ENCODE measurements at places on chromosomes 5 and 9.

- no peak for DNase-seq
These were observed 415.9 kb upstream of the KLF4 start for GRCh38 chr9:107905308-107906020.

- DNase-seq: no peak
These were observed 45.0 kb upstream of the SV2C start for GRCh38 chr5:76038212-76038611.

- no peak for DNase-seq
These were observed at the start of gene HRCT1 for GRCh38 chr9:35905912-35906679. TSS of gene HRCT1 (plus strand) at chr9:35906202. CDS start at chr9:35906288, 86 bp downstream.

- DNase-seq: no peak
These were observed 63.0 kb downstream of the NR6A1 start for GRCh38 chr9:124708074-124708473.

GRCh38 chr5:151670083-151670686, 16.5 kb downstream of the SPARC start:
- DNase-seq: no peak

DNA sequence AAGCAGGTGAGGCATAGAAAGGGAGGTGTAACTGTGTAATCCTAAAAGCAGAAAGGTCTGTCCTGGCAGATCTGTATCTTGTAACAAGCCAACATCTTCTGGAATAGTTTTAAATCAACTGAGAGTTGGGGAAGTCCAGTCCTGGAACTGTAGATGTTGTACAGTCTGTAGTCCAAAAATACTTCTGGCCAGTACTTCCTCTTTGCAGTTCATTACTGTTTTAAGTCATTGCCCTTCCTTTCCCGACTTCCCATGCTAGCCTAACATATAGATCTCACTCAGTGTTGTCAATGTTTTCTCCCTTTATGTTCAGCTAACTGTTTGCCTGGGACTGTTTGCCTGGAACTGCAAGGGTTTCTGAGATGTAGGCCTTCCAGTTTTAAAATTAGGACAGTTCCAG, 168.5 kb upstream of the ISL1 start:
- no peak for DNase-seq

DNA sequence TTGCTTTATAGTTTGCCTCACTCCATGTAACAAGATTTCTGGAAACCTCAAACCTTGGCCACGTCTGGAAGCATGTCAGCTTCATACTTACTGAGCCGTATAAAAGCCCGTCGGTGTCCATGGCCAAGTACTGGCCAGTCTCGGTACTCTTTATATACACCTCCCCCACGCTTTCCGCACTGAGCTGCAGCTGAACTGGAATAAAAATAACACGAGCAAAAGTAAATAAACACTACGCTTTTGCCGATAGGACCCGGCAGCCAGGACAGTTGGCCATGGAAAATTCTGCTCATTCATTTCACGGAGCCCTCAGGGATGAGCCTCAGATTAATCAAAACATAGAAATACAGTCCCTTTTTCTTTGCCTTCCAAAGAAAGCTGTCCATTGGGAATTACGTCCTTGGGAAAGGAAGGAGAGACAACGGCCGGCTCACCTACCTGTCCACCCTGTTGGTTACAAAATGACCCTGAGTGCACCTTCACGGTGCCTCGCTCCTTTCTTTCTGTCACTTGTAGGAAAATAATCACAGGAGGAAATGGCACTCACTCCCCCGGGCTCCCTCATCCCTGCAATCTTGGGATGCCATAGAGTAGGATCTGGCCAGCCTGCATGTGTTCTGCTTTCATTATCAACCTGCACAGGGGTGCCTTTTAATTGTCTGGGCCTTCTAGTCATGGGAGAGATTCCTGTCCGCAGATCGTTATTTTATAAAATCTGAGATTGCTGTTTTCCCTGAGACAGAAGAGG, 85.1 kb downstream of the FGF1 start:
- no peak for DNase-seq

- DNase-seq: no peak
These were observed 6.8 kb upstream of the ANKRD33B start for GRCh38 chr5:10556893-10557746.

GRCh38 chr5:16665601-16666000, 48.8 kb upstream of the RETREG1 start:
- DNase-seq: no peak

DNA sequence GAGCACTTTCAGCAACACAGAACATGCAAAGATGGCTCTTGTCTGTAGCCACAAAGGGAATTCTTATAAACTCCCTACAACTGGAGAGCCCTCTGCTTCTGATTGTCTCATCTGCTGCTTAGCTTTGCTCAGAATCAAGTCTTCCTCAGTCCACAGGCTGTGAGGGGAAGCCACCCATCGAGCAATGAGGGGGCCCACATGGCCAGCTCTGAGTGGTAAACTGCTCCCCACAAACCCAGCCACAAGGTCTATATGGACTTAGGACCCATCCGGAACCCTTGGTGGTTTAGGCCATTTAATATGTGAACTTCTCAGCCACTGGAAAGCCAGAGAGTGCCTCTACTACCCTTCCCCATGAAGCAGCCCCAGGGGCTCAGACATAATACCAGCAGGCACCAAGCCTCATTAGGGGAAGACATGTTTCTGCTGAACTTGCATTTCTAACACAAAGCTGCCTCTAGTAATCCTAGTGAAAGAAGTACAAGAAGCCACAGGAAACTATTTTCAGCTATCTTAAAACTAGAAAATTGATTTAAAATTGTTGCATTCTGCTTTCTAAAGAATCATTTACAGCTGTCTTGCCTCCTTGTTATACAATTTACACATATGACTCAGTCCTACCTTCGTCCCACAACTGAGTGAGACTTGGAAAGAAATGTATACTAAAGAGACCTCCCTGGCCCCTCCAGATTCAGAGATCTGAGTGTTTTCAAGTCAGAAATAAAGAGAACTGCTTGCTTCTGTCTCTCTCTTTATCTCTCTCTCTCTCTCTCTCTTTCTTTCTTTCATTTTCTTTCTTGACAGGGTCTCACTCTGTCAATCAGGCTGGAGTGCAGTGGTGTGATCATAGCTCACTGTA, 90.2 kb downstream of the ESM1 start:
- no peak for DNase-seq

DNA sequence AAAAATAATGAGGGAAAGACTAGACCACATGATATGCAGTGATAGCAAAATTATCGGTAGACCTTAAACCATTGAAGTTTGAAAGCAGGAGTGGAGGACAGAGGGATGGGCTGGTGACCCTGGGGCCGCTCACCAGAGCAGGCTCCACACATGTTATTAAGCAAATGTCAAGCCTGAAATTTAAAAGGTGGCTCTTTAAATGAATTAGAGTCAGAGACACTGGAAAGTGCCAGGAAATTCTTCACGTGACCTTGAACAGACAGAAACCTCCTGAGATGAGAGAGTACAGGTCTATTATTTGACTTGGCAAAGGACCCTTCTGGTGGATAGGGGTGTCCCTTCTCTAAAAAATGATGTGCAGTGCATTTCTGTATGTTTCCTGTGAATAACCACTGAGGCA, 111.0 kb upstream of the CPEB4 start:
- DNase-seq: no peak

DNA sequence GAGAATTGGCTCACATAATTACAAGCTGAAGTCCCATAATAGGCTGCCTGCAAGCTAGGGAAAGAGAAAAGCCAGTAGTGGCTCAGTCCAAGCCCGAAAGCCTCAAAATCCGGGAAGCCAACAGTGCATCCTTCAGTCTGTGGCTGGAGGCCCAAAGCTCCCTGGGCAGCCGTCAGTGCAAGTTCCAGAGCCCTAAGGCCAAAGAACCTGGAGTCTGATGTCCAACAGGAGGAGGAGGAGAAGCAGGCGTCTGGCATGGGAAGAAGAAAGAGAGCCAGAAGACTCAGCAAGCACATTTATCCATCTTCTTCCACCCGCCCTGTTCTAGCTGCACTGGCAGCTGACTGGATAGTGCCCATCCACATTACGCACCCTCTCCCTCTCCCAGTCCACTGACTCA, 213.4 kb downstream of the GAS1 start:
- DNase-seq: no peak

GRCh38 chr9:34513567-34514214, 9.1 kb downstream of the ENHO start:
- no peak for DNase-seq

DNA sequence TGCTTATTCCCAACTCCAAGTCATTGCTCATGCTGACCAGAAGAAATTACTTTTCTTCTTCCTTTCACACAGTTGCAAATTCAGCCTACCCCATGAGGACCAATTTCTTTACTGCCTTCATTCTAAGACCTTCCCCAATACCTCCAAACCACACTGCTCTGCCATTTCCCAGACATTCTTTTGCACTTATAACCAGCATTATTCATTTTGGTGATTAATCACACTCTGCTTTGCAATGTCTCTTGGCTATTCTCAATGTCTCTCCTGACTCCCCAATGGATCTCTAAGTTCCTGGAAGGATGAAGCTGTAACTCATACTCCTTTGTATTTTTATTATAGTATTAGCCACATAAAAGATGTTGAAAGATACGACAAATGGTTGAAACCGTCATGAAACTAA, 105.7 kb upstream of the RANBP3L start:
- no peak for DNase-seq

- no peak for DNase-seq
These were observed 18.6 kb upstream of the KDM4C start for GRCh38 chr9:6739218-6739617.

DNA sequence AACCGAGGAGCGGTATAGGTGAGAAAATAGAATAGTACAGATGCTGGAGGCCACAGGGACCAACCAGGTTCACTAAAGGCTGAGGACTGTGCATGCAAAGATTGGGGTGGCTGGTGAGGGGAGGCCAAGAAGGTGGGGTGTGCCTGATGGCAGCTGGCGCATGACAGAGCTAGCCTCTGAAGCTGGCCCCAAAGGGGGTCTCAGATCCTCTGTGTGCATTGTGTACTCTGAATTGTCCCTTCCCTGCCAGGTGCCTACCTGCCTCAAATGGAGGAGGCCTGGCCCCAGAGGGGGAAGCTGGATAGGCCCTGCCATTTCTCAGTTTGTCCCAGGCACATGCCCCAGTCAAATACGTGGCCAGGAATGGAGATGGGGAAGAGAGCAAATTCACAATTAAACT, 63.1 kb downstream of the CRB2 start:
- no peak for DNase-seq

GRCh38 chr5:6937677-6938076, 224.4 kb downstream of the TENT4A start:
- DNase-seq: no peak

- DNase-seq: no peak
These were observed 5.4 kb upstream of the MAP1B start for GRCh38 chr5:72101828-72102227.

GRCh38 chr5:28903643-28904042, 1865.3 kb upstream of the CDH9 start:
- DNase-seq: no peak

DNA sequence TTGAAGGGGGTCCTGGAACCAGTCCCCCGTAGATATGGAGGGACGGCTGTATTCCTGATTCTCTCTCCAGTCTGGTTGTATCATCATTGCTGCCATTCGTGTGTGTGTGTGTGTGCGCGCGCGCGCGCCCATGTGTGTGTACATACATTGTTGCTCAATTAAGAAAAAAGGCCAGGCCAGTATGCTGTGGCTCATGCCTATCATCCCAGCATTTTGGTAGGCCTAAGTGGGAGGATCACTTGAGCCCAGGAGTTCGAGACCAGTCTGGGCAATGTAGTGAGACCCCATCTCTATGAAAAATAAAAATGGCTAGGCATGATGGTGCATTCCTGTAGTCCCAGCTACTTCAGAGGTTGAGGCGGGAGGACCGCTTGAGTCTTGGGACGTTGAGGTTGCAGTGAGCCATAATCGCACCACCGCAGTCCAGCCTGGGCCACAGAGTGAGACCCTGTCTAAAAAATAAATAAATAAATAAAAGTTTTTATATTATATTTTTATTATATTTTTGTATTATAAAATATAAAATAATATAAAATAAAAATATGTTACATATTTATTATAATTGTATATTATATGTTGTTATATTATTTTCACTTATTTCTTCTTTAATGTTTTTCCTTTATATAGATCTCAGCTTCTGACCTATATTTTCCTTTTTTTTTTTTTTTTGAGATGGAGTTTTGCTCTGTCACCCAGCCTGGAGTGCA, 53.2 kb downstream of the SPIN1 start:
- no peak for DNase-seq

DNA sequence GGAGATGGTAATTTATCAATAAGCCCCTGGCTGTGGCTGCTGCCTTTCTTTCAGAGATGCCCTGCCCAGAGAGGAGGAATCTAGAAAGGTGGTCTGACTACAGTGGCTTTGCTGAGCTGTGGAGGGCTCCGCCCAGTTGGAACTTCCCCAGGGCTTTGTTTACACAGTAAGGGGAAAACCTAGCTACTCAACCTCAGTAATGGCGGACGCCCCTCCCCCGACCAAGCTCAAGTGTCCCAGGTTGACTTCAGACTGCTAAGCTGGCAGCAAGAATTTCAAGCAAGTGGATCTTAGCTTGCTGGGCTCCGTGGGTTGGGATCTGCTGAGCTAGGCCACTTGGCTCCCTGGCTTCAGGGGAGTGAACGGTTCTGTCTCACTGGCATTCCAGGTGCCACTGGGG, 865.4 kb upstream of the ACO1 start:
- no peak for DNase-seq

GRCh38 chr5:60765019-60765709, 65.2 kb upstream of the DEPDC1B start:
- DNase-seq: no peak

- no peak for DNase-seq
These were observed 129.1 kb upstream of the SHB start for GRCh38 chr9:38198140-38198539.

- DNase-seq: no peak
These were observed 22.7 kb downstream of the CAMK2A start for GRCh38 chr5:150266871-150267291.

GRCh38 chr5:175855041-175855720, 16.2 kb upstream of the CPLX2 start:
- peak; percentile 58 for DNase-seq

DNA sequence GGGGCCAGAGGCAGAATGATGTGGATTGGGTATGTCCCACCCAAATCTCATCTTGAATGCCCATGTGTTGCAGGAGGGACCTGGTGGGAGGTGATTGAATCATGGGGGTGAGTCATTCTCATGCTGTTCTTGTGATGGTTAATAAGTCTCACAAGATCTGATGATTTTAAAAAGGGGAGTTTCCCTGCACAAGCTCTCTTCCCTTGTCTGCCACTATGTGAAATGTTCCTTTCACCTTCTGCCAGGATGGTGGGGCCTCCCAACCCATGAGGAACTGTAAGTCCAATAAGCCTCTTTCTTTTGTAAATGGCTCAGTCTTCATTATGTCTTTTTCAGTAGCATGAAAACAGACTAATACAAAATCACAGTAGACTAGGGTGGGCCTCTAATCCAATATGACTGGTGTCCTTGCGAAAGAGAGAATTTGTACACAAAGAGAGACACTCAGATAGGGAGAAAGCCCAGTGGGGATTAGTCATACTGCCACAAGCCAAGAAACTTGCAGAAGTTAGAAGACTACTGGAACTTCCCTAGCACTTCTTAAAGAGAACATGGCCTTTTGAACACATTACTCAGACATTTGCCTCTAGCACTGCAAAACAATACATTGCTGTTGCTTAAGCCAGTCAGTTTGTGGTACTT, 68.4 kb downstream of the ANXA1 start:
- no peak for DNase-seq

- no peak for DNase-seq
These were observed 290.8 kb downstream of the YTHDC2 start for GRCh38 chr5:113804264-113804663.

Data from D721Med (cell line).